ENCODE measurements at places on chromosomes 16 and 17.

- no peak for DNase-seq
These were observed 460.0 kb downstream of the HS3ST3B1 start for GRCh38 chr17:14760719-14761411.

DNA sequence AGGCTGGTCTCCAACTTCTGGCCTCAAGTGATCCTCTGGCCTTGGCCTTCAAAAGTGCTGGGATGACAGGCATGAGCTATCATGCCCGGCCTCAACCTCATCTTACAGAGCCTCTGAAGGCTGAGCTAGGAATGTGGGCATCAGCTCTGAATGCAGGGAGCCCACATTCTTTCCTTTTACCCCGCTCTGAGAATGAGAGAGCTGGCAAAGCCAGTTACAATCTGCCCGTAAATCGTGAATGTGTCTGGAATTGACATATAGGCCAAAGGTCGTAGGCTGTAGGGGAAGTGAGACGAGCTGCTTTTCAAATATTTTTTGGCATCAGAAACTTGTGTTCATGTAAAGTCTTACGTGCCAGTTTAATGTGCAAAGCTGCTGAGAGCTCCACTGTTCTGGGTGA, 4.5 kb downstream of the TMEM238L start:
- no peak for DNase-seq

GRCh38 chr16:16073891-16074881, 124.8 kb downstream of the ABCC1 start:
- no peak for DNase-seq

- DNase-seq = no peak
These were observed 123.4 kb downstream of the DYNLRB2 start for GRCh38 chr16:80664226-80664625.

- DNase-seq = no peak
These were observed 57.8 kb downstream of the HLF start for GRCh38 chr17:55322453-55322985.

DNA sequence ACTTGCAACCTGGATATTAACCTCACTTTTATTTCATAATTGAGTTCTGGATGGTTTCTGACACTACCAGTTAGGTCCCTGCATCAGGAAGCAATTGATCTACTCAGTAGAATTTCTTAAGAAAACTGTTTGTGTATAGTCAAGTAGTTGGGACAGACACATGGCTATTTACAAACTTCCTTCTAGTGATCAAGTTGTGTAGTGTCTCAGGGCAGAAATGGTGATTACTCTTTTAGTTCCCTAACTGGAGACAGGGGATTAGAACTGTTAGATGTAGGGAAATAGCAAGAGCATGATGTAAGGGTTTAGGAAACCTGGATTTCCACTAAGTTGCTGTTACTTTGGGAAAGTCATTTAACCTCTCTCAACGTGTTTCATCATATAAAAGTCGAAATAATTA, 30.4 kb downstream of the TMEM100 start:
- DNase-seq = no peak

DNA sequence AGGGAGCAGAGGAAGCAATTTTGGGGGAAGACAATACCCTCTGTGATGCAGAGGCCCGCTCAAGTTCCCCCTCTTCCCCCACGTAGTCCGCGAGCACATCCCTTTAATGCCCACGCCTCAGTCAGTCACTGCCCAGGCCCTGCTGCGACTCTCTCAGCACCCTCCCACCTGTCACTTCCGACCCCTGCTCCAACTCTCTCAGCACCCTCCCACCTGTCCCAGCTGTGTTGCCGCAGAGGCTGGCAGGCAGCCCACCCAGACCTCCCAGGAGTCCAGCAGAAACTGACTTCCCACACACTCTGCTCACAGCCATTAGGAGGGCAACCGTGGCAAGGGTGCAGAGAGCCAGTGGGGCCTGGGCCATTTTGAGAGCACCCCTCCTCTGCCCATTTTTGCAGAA, 92.7 kb downstream of the WSCD1 start:
- no peak for DNase-seq

GRCh38 chr17:10731408-10731879, 1.6 kb upstream of the TMEM220 start:
- no peak for DNase-seq

DNA sequence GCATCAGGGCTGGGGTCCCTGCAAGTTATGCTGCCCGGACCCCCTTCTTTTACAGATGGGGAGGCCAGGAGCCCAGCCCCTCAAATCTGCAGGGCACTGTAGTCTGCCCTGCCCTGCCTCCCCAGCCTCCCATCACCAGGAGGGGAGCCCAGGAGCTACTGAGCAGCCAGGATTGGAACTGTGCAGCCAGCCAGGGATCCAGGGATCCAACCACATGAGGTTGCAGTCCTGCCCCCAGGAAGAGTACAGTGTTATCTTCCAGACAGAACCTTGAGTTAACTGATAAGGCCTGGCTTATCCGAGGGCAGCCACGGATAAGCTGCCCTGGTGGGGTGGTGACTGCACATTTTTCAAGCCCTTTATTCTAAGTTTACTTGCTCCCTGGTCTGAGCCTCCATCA, 11.4 kb upstream of the NDRG4 start:
- DNase-seq = no peak

- DNase-seq = no peak
These were observed 49.6 kb downstream of the PITPNM3 start for GRCh38 chr17:6506679-6507231.

DNA sequence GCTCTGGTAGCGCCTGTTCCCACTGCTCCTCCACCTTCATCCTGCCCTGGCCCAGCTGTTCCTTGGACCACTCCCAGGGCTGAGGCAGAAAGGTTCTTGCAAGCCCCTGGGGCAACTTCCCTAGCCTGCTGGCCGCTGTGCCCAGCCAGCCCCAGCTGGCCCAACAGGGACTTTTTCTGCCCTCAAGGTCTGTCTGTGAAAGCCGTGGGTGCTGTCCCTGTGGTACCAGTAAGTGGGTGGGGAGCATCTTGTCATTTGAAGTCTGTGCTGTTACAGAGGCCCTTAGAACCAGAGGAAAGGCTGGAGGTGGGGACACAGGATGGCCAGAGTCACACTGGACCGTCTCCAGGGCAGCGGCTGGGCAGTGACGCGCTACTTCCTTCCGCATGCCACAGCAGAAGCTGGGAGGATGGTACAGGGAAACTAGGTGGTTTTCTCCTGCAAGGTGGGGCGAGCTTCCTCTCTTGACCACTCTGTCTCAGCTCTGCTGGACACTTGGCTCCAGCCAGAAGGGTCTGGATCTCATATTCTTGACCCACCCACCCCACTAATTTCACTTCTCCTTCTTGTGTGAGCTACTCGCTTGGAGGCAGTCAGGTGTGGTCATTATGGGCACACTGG, 87.8 kb downstream of the PLCG2 start:
- DNase-seq = peak; percentile 45

DNA sequence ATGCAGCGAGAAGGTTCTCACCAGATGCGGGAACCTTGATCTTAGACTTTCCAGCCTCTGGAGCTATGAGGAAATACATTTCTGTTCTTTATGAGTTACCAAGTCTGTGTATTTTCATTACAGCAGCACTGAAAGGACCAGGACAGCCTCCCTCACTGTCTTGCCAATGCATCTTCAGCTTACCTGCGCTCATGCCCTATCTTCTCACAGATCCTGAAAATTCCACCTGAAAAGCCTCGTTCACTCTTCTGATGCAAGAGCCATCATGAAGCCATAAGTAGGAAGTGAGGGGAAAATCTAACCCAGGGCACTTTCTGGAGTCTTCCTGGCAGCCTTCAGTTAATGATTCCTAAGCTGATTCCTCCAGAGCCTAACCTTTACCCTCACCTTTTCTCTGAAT, 194.0 kb downstream of the SALL1 start:
- no peak for DNase-seq

GRCh38 chr16:56324406-56324805, 100.9 kb downstream of the AMFR start:
- DNase-seq = no peak

DNA sequence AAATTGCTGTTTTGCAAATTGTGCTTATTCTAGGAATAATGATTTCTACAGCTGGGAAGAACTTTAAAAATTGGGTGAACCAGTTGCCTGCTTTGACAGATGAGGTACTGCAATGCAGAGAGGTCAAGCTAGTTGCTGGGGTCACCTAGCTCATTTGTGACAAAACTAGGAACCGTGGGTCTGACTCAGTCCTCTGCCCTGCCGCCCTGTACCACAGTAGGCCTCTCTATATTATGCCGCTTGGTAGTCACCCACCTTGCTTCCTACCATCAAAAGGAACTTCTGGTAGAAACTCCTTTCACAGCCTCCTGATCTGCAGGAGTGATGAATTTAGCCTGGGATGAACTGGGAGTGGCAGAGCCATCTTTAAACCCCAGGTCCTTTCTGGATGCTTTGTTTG, 105.7 kb downstream of the PITPNC1 start:
- no peak for DNase-seq

DNA sequence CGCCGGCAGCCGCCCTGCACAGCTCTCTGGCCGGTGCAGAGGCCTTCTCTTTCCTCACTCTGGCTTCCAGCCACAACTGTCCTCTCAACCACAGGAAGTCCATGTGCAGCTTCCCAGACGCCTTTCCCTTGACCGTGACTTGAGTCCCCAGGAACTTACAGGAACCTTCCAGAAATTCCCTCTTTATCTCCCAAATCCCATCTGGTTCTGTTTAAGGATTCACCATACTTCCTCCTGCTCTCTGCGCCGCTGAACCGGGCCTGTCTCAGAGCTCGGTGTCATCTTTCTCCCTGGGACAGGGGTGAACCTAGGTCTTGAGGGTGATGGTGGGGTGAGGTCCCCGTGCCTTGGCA, 65.2 kb upstream of the ZNF469 start:
- DNase-seq = no peak
